ENCODE measurements at places on chromosomes 16 and 17.

- no peak for DNase-seq
Measured at GRCh38 chr17:80145076-80146075, 1.6 kb downstream of the EIF4A3 start.

DNA sequence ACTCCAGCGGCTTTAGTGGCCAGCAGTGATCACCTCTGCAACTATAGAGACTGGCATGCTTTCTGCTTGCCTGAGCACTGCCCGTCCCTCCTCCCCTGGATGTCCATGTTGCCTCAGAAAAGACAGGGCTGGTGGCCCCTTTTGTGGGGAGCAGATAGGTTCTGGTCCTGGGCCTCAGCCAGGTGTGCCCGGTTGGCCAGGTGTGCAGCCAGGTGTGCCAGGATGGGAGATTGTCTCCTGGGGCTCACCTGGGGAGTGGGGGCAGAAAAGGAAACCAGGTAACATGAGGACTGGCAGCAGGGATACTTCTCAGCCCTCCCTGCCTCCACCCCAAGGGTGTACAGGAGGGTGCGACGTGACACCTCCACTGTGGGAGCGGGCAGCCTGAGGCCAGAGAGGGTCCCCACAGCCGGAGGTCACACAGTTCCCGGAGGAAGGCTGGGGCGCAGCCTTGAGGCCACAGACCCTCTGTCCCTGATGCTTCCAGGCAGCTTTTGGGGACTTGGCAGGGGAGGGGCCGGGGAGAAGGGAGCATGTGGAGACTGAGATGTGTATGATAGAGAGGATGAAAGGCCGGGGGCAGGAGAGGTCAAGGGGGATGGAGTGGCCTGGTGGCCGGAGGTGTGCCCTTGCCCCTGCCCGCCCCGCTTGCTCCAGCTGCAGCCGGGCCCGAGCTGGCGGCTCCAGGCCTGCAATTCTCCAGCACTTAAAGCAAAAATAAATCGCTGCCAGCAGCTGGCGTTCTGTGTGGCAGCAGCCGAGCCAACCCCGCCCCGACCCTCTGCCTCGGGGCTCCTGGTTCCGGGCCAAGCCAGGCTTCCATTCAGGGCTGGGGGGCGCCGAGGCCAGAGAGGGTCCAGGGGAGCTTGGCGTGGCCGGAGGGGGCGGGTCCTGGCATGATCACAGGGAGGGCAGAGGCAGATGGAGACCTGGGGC lies 6.7 kb downstream of the KCNJ12 start:
- DNase-seq: no peak

- no peak for DNase-seq
Measured at GRCh38 chr17:3796110-3796821, 4.7 kb downstream of the ITGAE start.

DNA sequence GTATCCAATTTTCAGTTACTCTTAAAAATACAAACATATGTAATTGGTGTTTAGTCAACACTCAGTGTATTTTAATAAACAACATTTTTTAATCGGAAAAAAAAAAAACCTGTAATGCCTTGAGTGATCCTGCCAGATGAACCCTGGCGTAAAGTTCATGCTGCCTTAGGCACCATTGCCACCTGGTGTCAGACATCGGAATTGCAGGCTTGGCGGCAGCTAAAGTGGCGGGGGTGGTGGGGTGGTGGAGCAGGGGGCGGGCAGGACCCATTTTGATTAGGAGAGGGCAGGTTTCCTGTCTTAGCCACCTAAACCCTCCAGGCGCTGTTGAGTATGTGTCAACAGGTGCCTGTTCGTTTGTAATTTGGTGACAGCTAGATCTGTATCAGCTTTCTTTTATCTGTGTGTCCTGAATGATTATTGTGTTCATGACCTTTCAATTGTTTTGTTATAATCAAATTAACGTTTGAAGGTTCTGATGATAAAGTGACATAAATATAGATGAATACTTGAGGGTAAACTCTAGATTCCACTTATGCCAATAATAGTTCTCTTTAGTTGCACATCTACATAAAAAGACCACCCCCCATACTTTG lies 588.7 kb downstream of the CDH13 start:
- no peak for DNase-seq

- DNase-seq: no peak
Measured at GRCh38 chr17:1006054-1006453, 9.1 kb downstream of the TIMM22 start.

- DNase-seq: no peak
Measured at GRCh38 chr17:78272181-78272913, 40.9 kb downstream of the TMEM235 start.

DNA sequence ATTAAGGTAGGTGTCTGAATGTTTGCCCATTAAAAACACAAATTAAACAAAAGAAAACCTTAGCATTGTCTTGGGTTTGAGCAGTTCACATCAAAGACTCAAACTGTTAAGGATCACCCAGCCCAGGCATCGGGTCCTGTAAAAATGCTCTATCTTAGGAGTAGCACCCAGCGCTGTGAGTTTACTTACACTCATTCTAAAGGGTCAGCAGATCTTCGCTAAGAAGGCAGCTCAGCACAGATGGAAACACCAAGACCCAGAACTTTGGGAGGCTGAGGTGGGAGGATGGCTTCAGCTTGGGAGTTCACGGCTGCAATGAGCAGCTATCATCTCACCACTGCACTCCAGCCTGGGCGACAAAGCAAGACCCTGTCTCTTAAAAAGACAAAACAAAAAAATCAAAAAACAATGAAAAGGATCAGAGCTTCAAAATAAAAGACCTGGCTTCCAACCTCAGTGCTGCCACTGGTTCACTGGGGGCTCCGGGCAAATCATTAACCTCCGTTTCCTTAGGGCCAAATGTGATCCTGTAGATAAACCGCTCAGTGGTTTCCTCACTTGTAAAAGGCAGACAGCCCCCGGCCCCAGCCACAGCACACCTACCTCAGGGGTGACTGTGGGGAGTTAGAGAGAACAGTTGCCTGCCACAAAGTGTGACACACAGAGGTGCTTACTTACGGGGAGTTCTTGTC lies 11.1 kb downstream of the COG1 start:
- no peak for DNase-seq

Measured in NCI-H1436 treated with DMSO at 0.1 percent for 48 hours (cell line).